Left lung (tissue), 14 donors: ENCODE measurements at places on chromosomes 1 and 21. TPM values are rescaled to one million over a fixed set of nuclear protein-coding genes. Genes with fewer than 3 reads are reported as not detected.

DNA sequence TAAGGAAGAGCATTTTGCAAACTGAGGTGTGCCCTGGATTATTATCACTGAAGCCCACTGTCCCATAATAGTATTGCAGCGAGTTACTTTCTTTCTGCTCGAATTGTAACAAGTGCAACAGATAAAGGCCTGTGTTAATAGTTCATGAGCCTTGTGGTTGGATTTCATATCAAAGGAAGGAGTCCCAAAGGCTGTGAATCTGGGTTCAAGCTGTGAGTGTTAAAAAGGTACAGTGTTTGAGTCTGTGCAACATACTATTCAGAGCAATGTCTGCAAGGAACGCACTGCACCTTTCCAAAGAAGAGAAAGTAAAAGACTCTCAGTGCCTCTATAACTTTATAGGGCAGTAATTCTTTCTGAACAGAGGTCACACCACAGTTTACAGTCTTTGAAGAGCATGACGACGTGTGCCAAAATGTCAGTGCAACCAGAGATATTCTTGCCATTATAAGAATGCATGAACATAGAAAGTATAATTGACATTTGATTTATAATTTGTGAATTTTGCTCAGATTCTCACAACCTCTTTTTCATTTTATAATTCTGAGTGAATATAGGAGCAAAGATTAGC, 79.1 kb downstream of the CDC7 start:
- no peak for DNase-seq

AADACL4 gene
- not detected for total RNA-seq

DNA sequence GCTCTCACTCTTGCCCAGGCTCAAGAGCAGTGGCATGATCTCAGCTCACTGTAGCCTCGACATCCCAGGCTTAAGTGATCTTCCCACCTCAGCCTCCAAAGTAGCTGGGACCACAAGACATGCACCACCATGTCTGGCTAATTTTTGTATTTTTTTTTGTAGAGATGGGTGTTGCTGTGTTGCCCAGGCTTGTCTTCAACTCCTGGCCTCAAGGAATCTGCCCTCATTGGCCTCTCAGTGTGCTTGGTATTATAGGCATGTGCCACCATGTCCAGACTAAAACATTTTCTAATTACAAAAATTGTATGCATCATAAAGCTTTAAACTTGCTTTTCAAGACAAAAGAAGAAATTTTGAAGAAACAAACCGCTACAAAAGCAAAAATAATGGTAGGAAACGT, 20.1 kb downstream of the CBR1 start:
- no peak for DNase-seq

DNA sequence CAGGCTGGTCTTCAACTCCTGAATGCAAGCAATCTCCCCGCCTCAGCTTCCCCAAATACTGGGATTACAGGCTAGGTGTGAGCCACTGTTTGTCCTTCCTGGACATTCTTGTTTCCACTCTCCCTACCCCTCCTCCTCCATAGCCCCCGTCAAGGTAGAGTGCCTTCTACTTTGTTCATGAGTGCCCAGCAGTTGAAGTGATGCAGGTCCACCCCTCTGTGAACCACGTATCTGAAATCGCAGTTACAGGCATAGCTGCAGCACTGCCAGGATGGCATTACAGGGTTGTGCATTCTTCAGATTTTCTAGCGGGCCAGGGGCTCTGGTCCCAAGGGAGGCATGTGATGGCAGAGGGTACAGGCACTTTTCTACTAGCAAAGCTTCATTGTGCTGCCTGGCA, 7.4 kb upstream of the TLR5 start:
- no peak for DNase-seq

DNA sequence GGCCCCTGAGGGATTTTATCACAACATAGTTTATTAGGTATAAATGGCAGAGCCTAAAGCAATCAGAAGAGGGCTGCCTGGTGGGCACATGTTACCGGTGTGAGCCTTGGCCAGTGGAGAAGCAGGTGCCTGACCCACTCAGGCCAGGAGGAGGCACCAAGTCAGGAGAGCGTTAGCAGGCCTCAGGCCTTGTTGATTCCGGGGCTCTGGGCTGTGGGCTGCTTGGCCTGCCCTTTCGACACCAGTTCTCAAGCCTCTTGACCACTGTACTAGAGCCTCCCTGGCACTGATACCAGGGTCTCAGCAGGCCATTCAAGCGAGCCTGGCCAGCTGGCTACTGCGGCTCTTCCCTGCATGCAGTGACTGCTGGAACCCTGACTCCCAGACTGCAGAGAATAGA, 20.8 kb downstream of the CLDN14 start:
- DNase-seq, result no peak

DNA sequence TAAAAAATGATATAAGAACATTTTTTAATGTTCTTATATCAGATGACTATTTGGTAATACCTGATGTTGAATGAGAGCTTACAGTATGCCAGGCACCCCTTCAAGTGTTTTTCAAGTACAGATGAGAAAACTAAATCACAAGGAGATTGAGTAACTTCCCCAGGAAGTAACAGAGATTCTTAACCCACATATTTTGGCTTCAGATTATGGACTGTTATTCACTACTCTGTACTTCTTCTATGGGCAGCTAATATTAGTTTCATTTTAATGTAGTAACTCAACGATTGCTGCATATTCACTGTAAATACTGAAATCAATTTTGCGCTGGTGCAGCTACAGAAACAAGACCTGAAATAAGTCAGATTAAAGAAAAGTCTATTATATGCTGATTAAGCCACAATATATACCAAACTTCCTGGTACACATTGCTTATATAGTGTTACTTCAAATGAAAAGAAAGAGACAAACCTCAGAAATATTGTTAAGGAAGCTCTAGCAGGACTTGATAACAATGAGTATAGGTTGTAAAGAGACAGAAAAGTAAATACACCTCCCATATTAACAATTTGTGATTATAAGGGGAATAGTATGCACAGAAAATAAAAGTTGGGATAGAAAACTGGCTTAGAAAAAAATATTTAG, 19.7 kb downstream of the DPYD start:
- no peak for DNase-seq

DNA sequence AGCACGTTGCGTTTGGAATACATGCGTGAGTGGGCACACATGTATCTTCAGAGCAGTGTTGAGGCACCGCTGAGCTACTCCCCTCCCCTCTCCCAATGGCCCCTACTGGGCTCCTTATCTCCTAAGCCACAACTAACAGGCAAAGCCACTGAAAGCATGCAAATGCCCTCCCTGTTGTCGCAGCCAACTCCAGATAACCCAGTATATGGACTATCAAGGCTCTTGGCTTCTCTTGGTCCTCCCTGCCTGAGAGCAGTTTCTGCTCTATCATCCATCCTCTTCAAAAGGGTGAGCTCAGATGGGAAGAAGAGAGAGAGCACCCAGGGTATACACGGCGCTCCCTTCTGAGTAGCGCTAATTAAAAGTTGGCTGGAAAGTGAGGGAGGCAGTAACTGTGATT, 58.5 kb upstream of the CNTN2 start:
- DNase-seq, result no peak

DNA sequence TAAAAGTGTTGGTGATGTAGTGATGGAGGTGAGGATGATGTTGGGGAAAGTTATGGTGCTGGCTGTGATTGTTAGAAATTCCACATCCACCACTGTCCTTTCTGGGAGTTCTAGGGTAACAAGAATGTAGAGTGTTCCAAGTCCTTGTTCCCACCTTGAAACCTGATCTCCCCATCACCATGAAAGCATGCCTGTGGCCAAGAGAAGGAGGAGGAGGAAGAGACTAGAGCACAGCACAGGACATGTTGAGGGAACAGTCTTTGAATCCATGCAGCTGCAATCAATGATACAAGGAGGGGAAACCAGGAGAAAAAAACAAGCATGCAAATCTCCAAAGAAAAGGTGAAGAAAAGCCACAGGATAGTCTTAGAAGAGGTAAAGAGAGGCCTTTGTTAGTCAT, 45.9 kb upstream of the ARTN start:
- DNase-seq, result no peak

GRCh38 chr1:218983433-218983832, 190.2 kb upstream of the LYPLAL1 start:
- no peak for DNase-seq

GRCh38 chr1:228778466-228778865, 43.2 kb downstream of the RHOU start:
- DNase-seq, result no peak

GRCh38 chr1:93596329-93597089, 85.1 kb downstream of the BCAR3 start:
- DNase-seq, result no peak

DNA sequence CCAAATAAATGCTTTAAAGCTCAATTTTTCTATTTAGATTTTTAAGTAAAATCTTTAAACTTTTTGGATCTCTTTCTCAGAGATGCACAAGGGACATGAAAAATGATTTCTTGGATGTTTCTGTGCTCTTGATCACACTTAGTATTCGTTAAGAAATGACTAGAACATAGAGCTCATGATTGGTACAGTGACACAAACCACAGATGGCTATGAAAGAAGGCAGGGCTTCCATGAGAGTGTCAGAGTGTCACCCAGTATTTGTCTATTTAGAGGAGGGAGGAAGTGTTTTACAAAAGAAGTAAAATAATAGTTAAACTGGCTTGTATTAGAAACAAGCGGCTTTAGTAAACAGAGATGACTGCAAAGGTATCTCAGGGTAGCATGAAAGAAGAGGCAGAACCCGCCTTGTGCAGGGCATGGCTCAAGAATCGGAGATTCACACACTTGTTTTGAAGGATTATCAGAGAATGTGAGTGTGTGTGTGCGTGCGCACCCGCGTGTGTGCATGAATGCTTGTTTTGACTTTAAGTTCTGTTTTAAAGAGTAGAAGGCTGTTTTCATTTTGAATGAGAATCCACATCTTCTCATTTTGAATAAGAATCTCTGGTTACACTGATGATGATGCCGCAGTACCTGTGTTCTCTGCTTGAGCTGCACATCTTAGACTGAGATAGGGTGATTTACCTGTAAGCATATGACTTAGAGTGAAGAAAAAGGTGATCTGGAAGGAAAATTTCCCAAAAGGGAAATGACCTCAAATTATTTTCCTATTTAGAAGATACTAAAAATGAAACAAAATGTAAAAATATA, 82.1 kb downstream of the VPS26C start:
- DNase-seq, result no peak

DNA sequence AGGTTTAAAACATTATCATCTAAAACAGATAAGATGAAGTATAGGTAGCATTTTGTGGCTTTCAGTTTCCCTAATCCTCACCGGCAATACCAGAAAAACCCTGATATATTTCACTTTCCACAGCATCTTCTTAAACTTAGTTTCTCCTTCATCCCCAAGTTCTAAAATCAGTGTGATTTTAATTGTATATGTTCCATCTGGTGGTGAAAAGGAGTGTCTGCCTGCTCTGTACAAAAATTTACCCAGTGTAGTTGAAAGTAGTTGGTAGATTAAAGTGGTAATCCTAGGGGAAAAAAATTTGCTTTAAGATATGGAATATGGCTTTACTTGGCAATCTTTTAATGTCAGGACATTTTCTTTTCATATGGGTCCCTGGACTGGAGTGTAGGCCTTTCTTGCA, 74.3 kb downstream of the CEP350 start:
- no peak for DNase-seq

DNA sequence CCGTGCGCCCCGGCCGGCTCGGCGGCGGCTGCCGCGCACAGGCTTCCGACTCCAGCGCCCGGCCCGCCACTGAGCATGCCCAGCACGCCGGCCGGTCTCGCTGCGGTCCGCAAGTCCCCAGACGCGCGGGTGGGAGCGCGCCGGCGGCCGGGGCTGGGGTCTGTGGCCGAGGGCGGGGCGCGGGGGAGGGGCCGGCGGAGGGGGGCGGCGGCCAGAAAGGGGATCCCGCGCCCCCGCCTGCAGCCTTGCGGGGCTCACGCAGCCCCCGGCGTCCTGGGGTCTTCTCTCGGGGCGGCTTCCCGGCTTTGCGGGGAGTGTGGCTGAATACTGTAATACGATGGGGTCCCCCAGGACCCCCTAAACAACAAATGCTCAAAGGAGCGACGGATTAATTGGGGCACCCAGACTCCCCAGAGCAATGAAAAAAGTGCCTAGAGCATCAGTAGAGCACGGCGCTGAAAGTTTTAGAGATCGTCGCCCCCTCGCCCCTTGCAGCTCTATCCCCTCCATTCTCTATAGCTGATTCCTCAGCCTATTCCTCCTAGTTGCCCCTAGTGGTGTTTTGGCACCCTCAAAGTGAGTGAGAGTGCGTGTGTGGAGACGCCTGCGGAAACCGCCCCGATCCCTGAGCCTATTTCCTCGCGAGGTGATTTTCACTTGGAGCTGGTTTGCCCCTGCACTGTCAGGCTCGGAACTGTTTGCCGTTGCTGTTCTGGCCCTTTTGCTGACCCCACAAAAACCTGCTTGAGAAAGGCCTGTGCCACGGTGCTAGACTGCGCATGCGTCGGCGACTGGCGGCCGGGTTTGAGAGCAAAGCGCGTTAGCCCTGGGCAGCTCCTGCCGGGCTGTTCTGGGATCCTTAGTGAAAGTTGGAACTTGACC, at the start of gene VAV3:
TSS of gene VAV3 (minus strand) at position 71 of the 882 bp plus-strand sequence. CDS start 311 bp downstream, outside the sequence.
- DNase-seq, result peak; percentile 83

OR2G6 gene
- total RNA-seq, result not detected

GRCh38 chr1:94438692-94439276, 20.6 kb downstream of the ABCD3 start:
- DNase-seq, result no peak

DNA sequence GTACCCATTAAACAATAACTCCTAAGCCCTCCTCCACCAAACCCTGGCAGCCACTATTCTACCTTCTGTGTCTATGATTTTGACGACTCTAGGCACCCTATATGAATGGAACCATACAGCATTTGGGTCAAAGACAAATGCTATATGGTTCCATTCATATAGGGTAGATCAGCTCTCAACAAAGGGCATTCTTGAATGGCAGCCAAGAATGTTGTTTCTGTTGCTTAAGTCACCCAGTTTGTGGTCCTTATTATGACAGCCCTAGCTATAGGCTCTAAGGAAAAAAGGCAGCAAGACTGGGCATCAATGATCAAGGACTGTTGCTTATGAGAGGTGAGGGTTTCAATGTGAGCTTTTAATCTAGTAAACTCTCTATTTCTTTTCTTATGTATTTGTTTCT, 4.7 kb upstream of the SLC5A9 start:
- DNase-seq, result no peak

- no peak for DNase-seq
These were observed 62.8 kb downstream of the DYRK1A start for GRCh38 chr21:37429356-37429755.

- DNase-seq, result no peak
These were observed 1.2 kb upstream of the EPHA10 start for GRCh38 chr1:37765916-37766664.

OR2M4 gene
- total RNA-seq, result not detected

DNA sequence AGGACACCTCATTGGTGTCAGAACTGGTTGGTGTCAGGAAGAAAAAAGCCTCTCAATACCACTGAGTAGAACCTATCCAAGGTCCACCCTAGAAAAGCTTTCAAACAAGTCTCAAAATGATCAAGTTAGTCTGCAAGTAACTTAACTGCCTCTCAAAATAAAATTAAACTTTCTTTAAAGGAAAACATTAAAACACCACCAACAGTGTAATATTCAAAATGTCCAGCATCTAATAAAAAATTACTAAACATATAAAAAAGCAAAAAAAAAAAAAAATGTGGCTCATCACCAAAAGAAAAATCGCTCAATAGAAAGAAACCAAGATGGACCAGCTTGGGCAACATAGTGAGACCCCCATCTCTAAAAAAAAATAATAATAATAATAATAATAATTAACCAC, 18.7 kb upstream of the OLFML2B start:
- DNase-seq, result no peak

FMO1 gene
- 1.9 TPM for total RNA-seq

GRCh38 chr1:70140343-70140742, 65.0 kb downstream of the LRRC40 start:
- no peak for DNase-seq

GRCh38 chr1:204685236-204686006, at the start of gene LRRN2:
Gene LRRN2 (minus strand): TSS chr1:204685738. CDS start chr1:204619992, 65,746 bp downstream.
- no peak for DNase-seq

- DNase-seq, result no peak
These were observed 3.6 kb downstream of the FAM89A start for GRCh38 chr1:231036416-231036815.
